ENCODE measurements at places on chromosomes 5 and 9.
A peak's percentile ranks its signal among the peaks of the same experiment; 100 is the strongest.

- DNase-seq: peak; percentile 15
Observed at GRCh38 chr9:130820135-130820738, 14.8 kb upstream of the ABL1 start.

DNA sequence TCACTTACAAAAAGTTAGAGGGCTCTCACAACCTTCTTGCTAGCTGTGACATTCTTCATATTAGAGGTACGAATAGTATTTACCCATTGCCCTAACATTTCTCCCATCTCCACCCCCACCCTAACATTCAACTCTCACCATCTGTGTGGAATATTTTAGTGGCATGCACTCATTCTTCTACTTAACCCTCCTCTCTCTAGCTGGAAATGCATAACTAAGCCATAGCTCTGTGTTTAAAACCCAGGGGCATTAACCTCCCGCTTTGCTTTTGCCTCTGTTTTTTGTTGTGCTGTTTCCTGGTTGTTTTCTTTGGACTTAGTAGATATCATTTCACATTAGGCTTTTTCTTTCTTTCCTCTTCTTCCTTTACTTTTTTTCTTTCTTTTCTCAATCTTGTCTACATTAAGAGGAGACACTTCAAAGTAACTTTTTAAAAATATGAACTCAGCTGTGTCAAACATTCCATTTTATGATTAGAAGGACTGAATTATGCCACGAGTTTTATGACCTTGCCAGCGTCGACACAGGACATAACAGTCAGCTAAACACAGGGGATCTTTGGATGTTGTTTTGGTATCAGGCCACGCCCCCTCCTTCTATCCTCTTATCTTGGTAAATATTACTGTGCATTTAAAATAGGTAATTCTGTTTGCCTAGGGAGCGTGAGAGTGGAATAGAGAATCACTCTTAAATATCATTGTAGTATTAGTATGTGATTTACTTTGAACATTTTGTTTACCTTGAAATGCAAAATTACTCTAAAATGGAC is 236.0 kb downstream of the CD180 start:
- peak; percentile 57 for DNase-seq

- no peak for DNase-seq
Observed at GRCh38 chr9:71353720-71354119, 232.3 kb upstream of the TRPM3 start.

GRCh38 chr9:116100711-116101121 is 52.9 kb upstream of the PAPPA start:
- peak; percentile 67 for DNase-seq

DNA sequence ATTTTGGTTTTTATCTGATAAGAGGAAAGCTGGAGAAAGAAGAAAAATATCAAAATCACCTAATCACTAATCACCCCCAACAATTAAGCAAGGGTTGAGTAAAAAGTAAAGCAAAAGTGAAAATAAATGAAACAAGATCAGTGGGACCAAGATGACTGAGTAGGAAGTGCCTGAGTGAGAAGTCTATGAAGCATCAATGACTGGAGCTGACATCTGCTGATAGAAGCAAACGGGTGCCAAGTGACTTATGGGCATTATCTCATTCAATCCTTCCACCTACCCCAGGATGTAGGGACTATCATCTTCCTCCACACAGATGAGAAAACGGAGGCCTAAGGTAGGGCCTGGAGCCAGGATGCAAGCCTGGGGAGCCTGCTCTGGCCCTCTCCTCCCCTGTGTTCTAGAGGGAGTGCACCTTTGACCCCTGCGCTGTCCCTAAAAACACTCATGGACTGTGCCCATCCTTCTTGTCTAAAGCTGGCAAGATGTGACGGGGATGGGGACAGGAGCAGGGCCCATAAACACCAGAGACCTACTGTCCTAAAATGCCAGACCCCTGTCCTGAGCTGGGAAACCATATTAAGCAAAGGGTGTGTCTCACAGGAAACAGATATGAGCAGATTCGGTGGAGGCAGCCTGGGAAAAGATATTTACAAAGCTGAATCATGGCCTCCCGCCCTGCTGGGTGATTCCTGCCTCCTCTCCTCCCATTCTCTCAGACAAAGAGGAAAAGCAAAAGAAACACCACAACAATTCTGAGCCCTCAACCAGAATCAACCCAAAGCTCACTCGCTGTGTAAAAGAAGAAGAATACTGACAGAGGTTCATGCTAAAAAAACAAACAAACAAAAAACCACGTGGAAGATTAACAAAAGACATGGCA is 116.0 kb downstream of the AUH start:
- DNase-seq: peak; percentile 47

- DNase-seq: peak; percentile 80
Observed at GRCh38 chr5:96001262-96001661, 39.6 kb upstream of the ELL2 start.

DNA sequence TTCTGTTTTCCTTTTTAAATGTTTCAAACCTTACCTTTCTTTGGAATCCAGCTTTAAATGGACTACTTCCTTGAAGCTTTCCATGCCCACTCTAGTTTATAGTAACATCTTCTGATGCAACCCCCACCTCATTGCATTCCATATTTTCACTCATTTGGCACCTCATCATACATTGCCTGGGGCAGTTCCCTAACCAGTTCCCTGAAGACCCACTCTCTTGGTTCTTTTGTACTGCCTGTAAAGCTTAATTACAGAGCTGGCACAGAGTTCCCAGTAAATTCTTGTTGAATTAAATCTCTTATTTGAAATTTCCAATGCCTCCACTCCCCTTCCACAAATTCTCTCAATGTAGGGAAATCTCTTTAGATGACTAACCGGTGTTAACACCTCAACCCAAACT is 257.2 kb downstream of the ARRDC3 start:
- no peak for DNase-seq

DNA sequence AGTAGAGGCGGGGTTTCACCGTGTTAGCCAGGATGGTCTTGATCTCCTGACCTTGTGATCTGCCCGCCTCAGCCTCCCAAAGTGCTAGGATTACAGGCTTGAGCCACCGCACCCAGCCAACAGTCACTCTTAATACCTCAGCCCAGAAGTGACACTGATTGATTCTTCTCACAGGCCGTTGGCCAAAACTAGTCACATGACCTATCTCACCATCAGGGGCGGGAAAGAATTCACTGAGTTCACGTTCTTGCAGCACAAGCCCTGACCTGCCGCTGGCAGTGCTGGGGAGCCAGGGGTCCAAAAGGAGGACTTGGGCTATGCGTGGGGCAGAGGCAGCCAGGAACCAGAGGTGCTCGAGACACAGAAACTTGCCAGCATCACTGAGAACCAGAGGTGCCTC is 55.0 kb upstream of the CPLX2 start:
- DNase-seq: no peak

GRCh38 chr5:99099691-99100090 is 170.9 kb upstream of the CHD1 start:
- no peak for DNase-seq

GRCh38 chr5:179410291-179411160 is 65.3 kb upstream of the ADAMTS2 start:
- no peak for DNase-seq

- peak; percentile 54 for DNase-seq
Observed at GRCh38 chr5:150595466-150596031, 44.9 kb upstream of the SYNPO start.

- peak; percentile 38 for DNase-seq
Observed at GRCh38 chr5:142246258-142246657, 78.6 kb downstream of the SPRY4 start.

DNA sequence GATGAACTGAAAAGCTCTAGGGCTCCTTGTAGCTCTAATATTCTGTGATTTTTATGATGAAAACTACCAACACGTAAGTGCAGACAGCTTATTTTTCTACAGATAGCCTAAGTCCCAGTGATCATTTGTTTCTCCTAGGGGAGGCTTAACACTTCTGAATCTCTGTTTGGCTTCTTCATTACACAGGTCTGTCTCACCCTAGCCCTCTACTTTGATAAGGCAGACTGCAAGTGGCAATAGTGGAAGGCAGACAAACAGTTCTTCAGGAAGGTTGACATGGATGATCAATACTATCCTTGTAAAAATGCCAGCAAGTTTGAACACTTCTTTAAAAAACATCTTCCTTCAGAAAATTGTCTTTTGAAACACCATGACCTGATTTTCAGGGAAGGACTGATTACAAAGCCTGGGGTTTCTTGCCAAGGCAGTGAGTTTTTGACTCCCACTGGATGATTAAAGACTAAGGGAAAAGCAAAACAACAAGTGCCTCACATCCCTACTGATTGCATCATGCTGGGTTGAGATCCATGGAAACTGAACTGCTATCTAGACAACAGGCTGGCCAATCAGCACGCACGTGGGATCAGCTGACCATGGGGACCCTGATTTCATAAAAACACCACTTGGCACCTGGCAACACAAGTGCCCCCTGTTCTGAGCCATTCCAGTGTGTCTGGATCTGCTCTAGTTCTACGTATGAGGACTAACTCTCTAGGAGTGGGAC is 212.2 kb downstream of the SMARCA2 start:
- no peak for DNase-seq

DNA sequence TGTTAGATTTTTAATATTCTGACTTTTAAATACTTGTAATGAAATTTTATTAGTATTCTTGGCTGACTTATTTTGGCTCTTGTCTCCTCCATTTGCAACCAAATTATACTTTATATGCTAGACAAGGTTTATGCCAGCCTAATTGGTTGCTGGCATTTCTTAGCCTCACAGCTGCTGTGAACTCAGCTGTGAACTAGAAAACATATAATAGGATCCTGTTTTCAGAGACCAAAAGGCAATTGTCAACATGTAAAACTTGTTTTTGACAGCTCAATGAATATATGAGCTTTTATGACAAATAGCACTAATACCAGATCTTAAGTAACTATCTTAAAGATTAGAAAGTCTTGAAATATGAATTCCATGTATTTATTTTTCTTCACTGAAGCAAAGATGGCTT is 25.9 kb downstream of the KIF2A start:
- no peak for DNase-seq

- no peak for DNase-seq
Observed at GRCh38 chr5:130115686-130116085, 211.4 kb downstream of the CHSY3 start.

DNA sequence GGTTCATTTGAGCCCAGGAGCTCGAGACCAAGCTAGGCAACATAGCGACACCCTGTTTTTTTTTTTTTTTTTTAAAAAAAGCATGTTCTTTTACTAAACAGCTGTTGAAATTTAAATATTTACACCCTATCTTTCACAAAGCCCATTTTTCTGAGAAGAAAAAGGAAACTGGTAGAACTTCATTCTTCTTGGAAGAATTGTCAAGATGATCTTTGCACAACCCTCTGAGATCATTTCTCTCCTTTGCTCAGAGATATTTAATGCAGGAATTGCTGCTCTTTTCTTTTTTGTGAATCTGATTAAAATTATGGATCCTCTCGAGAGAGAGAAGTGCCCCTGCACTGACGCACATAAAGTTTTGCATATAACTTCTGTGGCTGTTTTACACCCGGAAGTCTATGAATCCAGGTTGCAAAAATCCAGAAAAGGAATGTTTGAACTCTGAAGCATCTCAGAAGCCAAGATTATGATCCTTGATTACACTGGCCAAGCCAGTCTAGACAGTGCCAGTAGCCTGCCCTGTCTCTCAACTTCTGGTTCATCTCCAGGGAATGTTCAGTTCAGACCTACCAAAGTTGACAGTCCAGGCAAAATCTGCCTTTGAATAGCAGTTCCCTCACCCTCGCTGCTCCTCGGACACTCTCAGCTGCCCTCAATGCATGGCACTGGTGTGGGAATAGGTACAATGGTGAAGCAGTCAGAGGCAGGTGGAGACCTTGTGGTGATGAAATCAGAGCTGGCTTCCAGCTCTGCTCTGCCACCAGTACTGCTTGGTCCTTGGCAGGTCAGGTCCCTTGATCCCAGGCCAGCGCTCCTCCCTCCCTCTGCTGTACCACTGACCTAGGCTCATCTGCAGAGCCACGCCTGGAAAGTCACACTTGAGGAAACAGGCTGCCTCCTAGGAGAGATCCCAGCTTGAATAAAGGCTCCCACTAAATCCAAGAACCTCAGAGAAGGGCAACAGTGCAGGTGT is 13.3 kb upstream of the SLC31A2 start:
- no peak for DNase-seq

DNA sequence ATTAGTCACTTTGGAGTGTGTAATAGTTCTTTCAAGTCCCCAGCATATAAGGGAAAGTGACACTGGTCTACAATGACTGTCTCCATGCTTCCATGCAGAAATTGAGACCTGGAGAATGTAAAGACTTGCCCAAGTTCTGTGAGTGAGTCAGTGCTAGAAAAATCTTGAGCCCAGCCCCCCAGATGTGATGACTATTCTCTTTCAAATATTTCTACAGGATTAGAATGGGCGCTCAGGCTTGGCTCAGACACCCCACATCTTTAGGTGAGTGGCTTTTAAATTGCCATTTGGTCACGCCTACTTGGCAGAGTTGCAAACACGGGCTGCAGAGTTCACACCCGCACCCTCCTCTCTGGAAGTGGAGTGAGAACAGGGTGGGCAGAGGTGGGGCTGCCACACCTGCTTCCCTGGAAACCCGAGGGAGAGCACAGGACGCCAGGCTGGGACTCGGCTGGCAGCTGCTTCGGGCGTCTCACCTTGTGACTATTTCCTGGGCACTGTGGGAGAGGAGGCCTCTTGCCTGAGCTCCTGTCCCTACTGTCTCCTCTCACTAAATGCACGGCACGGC is 37.6 kb downstream of the ROPN1L start:
- DNase-seq: peak; percentile 76

GRCh38 chr5:133932441-133933168 is 35.8 kb downstream of the C5orf15 start:
- DNase-seq: no peak

GRCh38 chr9:118215549-118215948 is 511.3 kb downstream of the TLR4 start:
- DNase-seq: no peak

GRCh38 chr9:106075236-106075959 is 381.1 kb downstream of the TMEM38B start:
- no peak for DNase-seq

DNA sequence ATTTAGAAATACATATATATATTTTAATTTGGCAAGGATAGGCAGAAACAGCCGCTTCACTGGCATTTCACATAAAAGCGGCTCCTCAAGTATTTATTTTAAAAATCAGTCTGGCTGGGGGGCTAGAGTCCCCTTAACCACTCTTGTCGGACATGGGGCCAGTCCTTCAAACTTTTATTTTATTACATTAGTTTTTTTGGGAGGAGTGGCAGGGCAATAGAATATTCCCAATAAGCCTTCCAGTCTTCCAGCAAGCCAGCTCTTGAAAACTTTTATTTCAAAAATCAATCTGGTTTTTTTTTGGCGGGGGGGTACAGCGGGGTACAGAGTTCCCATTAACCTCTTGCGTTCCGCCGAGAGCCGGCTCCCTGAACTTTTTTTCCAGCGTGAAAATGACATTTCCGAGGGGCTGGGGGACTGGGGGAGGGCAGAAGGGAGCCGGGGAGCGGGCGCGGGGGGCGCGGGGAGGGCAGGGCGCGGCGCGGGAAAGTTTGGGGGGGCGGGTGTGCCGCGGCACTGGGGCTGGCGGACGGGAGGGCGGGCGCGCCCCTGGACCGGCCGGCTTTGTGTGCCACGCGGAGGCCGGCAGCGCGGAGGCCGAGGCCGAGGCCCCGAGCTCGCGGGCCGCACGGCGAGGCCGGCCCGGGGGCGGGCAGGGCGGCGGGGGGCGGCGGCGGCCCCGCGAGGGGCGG is 504 bp upstream of the ZNF618 start:
- DNase-seq: no peak

GRCh38 chr5:180625791-180626660 is 23.4 kb downstream of the FLT4 start:
- DNase-seq: no peak

- peak; percentile 88 for DNase-seq
Observed at GRCh38 chr5:144189800-144190429, 19.2 kb downstream of the KCTD16 start.

GRCh38 chr5:97534166-97534565 is 351.1 kb upstream of the RIOK2 start:
- DNase-seq: peak; percentile 97

- DNase-seq: no peak
Observed at GRCh38 chr5:152397581-152397980, 7.5 kb downstream of the NMUR2 start.
